SK-N-SH (cell line): ENCODE measurements at places on chromosomes 3 and 15. TPM values are rescaled to one million over a fixed set of nuclear protein-coding genes. Genes with fewer than 3 reads are reported as not detected.

Gene ANKRD34C
- polyA plus RNA-seq, result not detected in 2 replicates

Gene ADPRH
- polyA plus RNA-seq, result 0.08 TPM in 1 of 2 replicates, not detected in the other

Gene NR2F2
- polyA plus RNA-seq, result 2.8 and 3.9 TPM in 2 replicates

Gene MUSTN1
- polyA plus RNA-seq, result 0.42 and 0.54 TPM in 2 replicates

Gene ACTRT3
- polyA plus RNA-seq, result 1.2 and 1.6 TPM in 2 replicates
